Naive thymus-derived CD4-positive, alpha-beta T cell (primary cell): ENCODE measurements at places on chromosomes 3 and 15. TPM values are rescaled to one million over a fixed set of nuclear protein-coding genes. Genes with fewer than 3 reads are reported as not detected.

The DPPA4 gene
- polyA plus RNA-seq: 4.0 TPM

GRCh38 chr15:89305395-89305794 lies 29.2 kb downstream of the POLG start:
- DNase-seq: no peak

GRCh38 chr3:87084868-87085267 lies 93.9 kb upstream of the VGLL3 start:
- no peak for DNase-seq

DNA sequence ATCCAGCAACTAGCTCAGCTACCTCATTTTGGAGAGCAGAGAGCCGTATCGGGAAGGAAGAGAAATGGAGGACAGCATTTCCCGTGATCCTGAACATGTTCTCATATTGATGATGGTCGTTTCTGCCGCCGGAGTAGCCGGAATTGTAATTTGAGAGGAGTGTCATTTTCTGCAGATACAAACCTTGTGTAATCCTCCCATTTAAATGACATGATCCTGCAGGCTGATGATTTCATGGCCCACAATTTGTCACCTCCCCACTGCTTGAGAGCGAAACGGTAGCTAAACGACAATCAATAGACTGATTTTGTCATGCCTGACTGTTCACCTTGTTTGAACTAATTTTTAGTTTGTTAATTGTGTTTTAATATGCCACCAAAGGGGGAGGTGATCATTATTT lies 126.5 kb upstream of the CNTN6 start:
- DNase-seq: no peak

- no peak for DNase-seq
Measured at GRCh38 chr15:57044970-57045369, 126.5 kb downstream of the TCF12 start.

DNA sequence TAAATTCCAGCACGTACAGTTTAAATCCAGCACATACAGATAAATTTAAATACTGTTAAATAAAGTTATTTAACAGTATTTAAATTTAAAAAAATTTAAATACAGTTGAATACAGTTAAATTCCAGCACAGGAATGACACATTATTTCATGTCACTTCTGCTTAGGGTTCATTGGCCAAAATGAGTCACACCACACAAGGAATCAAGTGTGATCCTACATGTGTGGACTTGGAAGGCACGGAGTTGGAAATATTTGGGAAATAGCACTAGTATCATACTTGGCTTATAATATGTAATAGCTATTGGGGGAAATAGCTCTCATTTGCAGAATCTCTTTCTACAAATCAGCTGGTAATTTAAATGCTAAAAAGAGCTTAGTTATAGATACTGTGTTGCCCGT lies 10.6 kb downstream of the RAB7A start:
- DNase-seq: no peak

DNA sequence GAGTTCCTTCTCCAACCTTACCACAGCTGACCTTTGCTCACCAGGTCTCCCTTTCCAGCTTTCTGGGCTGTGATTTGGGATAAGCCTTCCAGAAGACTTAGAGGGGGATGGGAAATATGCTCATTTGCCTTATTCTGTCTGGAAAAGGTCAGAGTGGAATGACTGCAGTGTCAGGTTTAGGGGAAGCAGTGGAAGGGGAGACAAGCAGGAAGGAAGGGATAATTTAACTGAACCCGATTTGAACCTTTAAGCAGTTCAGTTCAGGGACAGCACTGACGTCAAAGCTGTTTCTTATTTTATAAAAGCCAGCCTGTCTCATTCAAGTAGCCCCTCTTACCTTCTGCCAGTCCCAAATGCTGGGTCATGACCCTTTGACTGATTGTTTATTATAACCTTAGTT lies 418.4 kb upstream of the RARB start:
- DNase-seq: no peak
